NCI-H526 (cell line): ENCODE measurements at places on chromosomes 2 and 18.
A peak's percentile ranks its signal among the peaks of the same experiment; 100 is the strongest.

- no peak for DNase-seq
Observed at GRCh38 chr2:105785095-105785847, 40.6 kb downstream of the NCK2 start.

DNA sequence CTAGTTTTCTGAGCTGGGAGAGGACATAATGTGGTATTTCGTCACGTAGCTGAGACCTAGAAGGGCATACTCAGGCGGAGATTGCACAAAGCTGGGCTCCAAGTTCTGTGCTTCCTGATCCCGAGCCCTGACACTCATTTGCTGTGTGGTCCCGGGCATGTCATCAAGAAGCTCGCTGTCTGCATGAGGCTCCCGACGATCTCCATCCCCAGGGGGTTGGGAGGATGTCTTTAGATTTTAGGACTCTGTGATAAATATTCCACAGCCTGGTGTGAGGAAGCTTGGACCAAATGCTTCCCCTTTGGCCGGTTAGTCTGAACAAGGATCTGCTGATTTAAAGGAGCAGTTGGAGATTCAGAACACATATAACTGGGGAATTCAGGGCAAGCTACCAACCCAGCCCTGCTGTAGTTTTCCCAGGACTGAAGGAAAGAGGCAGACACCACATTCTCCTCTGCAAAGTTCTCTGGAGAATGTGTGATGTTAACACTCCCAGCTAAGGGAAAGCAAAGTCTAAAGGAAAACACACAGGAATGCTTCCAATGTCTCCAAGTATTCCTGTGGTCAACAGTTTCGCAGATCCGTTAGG, 2.3 kb downstream of the KCNE4 start:
- no peak for DNase-seq

DNA sequence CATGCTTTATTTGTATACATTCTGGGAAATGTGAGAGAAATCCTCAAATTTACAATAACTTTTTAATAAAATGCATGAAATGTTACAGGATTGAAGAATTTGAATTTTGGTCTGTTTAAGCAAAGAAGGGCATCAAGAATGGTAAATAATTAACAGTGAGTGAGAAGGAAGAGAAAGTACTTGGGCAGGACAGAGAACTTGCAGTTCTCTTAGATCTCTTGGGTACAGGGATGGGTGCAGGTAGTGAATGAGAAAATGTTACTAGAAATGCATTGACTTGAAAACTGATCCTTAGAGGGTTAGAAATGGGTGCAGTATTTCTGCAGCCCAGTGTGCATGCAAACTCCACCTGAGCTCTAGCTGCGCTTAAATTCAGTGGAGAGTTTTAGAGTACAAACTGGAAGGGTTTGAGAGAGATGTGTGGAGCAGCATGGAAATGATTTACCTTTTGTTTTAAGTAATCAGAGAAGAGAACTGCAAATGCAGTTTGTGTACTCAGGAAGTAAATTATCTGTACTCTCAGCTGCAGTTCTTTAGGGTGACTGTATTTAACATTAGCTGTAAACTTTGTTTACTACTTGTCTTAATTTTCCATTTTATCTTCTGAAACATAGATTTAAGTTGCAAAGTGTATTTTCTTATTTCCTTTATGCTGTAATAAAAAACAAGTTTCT, 51.0 kb upstream of the RAB27B start:
- no peak for DNase-seq

GRCh38 chr18:23825496-23825895, 136.2 kb downstream of the LAMA3 start:
- no peak for DNase-seq

DNA sequence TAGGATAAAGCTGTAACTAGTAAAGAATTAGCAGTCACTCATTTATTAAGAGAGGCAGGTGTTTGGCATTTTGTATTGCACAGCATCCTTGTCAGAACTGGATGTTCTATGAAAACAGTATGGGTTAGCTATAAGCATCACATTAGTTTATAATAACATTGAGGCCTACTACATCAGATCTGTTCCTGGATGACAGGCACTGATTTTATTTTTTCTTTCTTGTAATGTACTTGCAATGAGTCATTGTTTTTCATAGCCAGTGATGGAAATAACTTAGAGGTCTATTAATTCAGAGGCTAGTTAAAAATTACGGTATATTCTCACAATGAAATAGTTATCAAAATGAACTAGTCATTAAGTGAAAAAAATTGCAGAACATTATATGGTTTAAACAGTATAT, 13.0 kb upstream of the RMDN2 start:
- no peak for DNase-seq

DNA sequence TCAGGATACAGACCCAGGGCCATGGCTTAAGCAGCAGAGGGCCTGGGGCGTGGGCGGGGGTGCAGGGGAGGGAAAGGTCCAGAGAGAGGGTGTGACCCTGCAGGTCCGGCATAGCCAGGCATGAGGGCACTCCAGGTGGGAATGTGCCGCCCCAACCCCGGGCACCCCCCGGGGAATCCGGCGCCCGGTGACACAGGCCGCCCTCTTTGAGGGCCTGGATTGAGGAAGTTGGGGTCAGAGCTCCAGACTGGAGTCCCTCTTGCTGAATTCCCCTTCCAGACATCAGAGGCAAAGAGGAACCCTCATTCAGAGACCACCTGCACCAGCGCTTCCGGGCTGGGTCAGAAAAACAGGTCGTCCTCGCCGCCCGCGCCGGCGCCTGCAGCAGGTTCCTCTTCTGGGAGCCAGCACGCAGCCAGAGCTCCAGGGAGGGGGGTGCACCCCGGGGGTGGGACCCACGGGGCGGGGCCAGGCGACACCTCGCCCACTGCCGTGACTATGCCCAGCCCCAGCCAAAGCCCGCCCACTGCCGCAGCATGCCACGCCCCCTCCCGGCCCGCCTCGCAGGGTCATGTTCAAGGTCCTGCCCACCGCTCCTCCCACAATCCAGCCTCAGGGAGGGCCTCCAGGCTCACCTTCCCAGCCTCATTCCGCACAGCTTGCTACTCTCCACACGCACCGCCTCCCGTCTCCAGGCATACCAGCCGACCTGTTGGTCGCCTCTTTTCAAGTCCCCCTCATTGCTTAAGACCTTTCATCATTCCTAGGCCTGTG, 98.3 kb upstream of the ID2 start:
- DNase-seq: peak; percentile 90

DNA sequence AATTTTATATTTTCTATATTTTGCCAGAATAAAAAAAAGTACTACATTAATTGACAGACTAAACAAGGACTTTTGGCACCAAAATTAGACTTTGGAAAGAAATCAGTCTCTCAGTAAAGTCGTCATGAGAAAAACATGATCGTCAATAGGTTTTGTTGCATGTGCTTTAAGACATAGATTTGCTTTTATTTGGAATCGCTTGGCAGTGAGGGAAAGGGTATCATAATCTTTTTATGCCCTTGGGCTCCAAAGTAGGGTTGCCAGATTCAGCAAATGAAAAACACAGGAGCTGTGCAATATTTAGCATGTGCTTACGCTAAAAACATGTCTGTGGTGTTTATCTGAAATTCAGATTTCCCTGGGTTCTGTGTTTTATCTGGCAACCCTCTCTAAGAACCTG, 177.6 kb downstream of the LAMA1 start:
- no peak for DNase-seq

GRCh38 chr2:120765678-120766469, 30.2 kb downstream of the GLI2 start:
- DNase-seq: no peak

DNA sequence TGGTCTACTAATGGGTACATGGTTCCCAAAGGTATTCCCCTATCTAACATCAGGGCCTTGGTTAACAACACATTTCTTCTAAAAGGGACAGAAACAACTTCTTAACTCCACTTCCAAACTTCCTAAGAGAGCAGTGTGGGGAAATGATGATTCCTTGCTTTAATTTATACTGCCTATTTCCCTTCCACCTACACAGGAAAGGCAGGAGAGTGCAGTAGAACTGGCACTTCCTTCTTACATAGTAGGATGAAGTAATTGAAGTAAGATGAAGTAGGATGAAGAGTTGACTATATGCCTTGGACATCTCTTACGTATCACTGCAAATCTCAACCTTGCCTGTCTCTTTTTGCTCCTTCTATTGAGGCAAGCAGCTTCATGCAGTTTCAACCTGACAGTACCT, 54.7 kb downstream of the CD28 start:
- DNase-seq: no peak

GRCh38 chr2:119521433-119522050, 2.7 kb downstream of the SCTR start:
- no peak for DNase-seq

DNA sequence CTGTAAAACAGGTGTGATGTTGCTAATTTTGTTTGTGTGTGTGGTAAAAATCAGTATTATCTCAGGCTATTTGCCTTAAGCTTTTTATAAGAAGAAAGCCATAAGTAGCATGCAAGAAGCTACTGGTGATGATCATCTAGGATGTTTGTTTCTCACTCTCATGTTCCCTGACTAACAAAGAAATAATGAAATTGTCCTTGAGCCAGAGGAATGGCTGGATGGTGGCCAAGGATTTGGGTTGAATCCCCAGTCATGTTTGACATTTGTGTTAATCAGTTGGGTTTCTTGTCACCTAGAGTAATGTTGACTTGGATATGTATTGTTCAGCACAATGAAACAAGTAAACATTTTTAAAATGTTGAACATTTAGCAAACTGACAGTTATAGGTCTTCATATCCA, 496.8 kb upstream of the ZEB2 start:
- DNase-seq: no peak

DNA sequence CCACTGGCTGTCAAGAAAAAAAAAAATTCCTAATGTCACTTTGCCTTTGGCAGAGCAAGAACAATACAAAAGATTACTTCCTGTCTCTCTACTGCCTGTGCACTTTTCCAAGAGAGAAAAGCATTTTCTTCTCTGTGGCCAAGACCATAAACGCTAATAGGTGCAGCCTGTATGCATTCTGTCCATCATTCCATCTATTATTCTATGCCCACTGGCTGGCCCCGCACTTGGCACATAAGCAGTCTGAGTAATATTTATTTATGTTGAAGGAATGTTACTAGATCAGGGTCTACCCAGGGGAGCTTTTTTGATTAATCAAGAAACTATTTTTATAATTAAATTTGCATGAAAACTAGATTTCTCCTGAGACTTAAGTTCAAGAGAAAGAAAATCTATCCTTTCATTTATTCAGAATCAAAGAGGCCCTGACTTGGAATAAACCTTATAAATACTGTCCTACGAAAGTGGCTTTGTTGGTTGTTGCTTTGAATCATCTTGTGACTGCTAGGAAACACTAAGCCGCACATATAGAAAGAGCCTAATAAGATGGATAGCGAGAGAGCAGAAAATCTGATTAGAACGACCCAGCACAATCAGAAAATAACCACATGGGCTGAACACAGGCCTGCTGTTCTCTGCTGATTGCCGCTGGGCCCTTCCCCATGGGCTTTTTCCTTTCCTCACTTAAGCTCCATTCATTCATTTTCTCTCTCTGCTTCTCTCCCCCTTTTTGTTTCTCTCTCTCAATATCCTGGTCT, 59.4 kb downstream of the MMADHC start:
- DNase-seq: no peak
